ENCODE measurements at places on chromosomes 1 and 21.

GRCh38 chr1:212035835-212036605 is 472 bp downstream of the DTL start:
- no peak for DNase-seq

- DNase-seq, result no peak
Observed at GRCh38 chr1:89539128-89539527, 14.5 kb downstream of the LRRC8B start.

DNA sequence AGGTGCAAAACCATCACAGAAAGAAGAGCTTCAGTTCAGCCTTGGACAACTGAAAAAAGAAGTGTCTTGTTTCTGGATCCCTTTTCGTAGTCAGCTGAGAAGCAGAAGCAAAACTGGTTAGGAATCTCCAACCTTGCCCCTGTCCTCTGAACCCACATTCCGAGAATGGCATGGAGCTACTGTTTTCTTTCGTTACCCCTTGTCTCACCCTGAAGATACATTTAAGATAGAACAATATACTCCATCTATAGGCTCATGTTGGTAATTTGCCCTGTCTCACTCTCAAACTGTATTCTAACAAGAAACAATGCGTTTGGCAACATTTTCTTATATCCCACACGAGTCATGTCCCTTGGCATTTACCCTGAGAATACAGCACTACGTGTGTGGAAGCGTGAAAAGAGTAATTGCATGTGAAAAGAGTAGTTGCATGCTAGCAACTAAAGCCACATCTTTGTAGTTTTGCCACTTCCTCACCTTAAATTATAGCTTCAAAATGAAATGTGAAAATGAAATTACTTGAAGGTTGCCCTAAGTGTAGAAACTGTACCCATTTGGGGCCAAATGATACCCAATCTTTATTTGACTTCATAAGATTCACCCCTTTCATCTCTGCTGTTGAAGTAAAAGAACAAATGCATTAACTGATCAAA is 5.3 kb downstream of the SLAMF7 start:
- peak; percentile 45 for DNase-seq

GRCh38 chr1:59139396-59139795 is 157.5 kb upstream of the FGGY start:
- DNase-seq, result no peak

DNA sequence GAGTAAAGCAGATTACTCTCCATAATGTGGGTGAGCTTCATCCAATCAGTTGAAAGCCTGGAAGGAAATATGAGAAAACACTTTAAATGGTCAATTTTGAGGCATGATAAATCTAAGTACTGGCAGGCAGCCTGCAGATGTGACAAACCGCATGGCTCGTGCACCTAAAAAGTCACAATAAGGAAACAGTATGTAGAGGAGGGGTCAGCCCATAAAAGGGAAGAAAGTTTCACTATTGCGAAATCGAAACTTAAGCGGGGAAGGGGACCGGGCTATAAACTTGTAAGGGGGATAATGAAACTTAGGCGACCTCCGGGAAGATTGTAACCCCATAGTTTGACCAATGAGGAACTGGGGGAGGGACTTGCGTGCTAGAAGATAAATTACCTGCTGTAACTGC is 109.8 kb downstream of the PLPPR4 start:
- no peak for DNase-seq

DNA sequence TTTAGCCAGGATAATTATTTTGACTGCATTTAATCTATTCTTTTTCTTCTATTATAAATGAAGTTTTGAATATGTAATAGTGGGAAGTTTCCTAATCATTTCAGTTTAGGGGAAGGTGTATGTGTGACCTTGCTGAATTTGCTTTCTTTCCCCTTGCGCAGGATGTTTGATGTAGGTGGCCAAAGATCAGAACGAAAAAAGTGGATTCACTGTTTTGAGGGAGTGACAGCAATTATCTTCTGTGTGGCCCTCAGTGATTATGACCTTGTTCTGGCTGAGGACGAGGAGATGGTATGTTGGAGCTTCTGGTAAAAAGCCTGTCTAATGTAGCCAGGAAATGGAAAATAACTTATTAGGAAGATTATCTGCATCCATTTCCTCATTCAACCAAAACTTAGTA is 33.4 kb downstream of the GNAT2 start:
- DNase-seq, result no peak

- no peak for DNase-seq
Observed at GRCh38 chr1:240572328-240572727, 39.6 kb downstream of the GREM2 start.

DNA sequence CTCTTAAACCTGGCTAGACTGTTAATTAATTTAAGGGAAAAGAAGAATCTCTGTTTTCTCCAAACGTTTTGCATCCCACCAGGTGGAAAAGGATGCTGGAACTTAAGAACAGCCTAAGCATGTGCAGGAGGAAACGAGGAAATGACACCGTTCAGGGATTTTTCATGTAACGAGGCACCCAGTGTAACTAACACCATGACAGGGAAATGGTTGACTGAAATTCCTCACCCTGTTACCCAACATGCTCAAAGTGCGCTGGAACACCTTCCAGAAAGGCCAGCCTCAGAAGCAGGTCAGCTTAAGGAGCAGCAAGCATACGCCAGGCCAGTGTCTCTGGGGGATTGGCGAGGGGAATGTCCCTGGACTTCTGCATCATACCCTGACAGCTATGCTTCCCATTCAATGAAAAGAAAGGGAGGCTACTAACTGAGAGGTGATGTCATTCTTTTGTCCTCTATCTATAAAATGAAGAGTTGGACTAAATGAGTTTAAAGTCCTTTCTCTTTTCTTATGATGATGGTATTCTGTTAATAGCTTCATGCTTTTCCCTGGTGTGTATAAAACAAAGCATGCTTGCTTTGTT is 21.6 kb downstream of the TNN start:
- DNase-seq, result no peak

DNA sequence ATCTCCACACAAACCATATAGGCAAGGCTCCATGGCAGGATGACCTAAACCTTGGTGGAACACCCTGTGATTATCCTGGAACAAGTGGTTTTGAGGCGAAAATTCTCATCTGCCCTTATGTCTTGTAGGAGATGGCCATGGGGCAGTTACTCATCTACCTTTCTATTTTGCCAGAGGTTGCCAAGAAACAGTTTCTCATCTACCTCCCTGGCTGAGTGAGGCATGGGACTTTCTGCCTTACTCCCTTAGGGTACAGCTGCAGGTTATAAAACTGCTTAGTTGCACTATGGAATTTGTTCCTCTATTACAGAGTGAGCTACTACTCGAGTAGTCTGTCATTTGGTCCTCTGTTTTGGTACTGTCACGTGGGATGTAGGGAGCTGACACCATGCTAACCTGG is 31.3 kb upstream of the GUCA2A start:
- DNase-seq, result no peak

DNA sequence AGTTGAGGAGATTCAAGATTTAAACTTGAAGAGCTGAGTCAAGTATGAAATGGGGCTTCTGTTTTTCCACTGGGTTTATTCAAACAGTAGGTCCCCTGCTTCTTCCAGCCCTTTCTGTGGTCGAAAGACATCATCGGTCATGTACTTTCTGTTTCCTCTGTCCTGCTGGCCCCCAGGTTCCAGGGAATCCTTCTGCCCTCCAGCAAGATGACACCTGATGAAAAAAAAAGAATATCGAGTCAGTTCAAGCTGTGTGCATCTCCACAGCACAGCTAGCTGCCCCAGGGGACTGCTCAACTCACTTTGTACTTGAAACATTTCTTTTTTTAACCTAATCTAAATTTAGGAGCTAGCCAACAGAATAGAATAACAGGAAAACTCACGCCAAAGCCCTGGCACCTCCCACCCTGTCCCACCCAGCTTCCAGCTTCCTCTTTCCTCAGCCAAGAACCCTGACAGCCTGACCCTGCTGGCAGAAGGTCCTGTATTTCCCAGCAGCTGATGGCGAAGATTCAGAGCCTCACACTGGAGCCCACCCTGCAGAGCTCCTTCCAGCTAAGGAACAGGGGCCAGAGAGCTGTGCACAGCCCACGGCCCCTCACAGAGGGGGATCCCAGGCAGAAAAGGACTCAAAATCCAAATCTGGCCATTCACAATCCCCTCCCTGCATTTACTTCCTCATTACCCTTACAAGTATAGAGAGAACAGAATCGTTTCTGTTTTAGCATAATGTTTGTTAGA is 176.5 kb downstream of the PSMG1 start:
- no peak for DNase-seq

GRCh38 chr1:7264101-7264500 is 478.8 kb downstream of the CAMTA1 start:
- no peak for DNase-seq

All from GM06990 (cell line).